ENCODE measurements at places on chromosomes 16 and 17.

GRCh38 chr16:55391760-55392375, 67.9 kb downstream of the IRX6 start:
- no peak for DNase-seq

GRCh38 chr17:8284126-8284525, 4.3 kb upstream of the RANGRF start:
- DNase-seq = no peak

GRCh38 chr17:35239823-35240222, 3.0 kb upstream of the SLFN5 start:
- no peak for DNase-seq

GRCh38 chr16:31429796-31430195, 1.6 kb upstream of the COX6A2 start:
- DNase-seq = no peak

DNA sequence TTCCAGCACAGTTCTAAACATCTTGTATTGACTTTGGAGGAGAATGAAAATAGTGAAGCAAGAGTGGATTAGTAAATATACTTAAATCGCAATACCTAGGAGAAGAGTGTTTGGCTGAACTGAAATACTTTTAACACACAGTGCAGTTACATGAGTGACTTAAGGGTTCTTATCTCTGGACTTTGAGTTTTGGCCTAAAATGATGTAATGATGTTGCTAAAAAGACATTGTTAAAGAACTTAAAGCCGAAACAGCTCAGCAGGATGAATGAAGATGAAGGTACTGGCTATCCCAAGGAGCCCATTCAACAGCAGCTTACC, 28.1 kb downstream of the PMP22 start:
- no peak for DNase-seq

DNA sequence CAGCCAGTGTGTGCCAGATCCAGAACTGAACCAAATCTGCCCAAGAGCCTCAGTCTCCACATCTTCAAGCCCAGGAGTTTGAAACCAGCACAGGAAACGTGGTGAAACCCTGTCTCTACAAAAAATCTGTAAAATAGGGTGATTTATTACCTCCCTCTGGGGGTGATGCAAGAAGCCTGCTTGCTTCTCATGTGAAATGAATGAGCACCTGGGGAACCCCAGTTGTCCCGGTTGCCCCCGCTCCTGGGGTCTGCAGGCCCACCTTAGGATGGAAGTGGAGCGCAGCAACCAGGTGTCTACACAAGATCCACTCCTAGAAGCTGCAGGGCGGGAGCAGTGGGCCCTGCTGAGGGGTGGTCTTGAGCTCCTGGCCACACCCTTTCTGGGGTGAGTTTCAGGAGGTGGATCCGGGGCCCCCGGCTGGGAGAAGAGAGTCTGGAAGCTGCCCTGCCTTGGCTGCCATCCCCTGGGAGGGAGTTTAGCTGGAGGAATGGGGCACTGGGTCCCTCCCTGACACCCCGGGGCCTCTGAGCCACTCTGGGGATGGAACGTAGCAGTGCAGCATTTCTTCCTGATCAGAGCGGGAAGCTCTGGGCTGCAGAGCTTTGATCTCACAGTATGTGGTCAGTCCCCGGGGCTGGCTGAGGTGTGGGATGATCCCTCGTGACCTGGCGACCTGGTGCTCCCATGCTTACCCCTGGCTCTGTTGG, 117.8 kb downstream of the RAB11FIP4 start:
- no peak for DNase-seq

GRCh38 chr17:44097110-44097958, 26.1 kb downstream of the HDAC5 start:
- DNase-seq = peak; percentile 88

GRCh38 chr17:81367171-81367570, 28.1 kb upstream of the BAHCC1 start:
- no peak for DNase-seq

GRCh38 chr16:84751947-84752346, 52.1 kb downstream of the USP10 start:
- peak; percentile 33 for DNase-seq

DNA sequence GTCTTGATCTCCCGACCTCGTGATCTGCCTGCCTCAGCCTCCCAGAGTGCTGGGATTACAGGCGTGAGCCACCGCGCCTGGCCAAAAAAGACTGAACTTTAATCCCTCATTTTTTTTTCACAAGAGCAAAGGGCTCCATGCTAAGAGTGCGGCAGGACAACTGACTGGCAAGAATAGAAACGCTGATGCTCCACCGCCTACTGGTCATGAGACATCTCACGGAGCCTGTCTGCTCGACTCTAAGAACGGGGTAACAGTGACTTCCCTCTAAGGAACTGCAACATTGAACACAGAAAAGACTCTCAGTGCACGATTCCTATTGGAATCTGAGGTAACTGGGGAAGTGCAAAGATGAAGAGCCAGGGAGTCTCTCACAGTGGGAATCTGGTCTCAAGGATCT, 23.9 kb downstream of the HIGD1B start:
- DNase-seq = no peak

GRCh38 chr17:50532452-50533024, at the start of gene EPN3:
EPN3 (plus strand) TSS chr17:50532735; CDS start chr17:50536557, 3,822 bp downstream.
- no peak for DNase-seq

GRCh38 chr17:73901661-73902415, 257.6 kb upstream of the SDK2 start:
- DNase-seq = no peak

- DNase-seq = no peak
Measured at GRCh38 chr16:53121043-53121620, 66.3 kb downstream of the CHD9 start.

GRCh38 chr17:28379814-28380801, 8.6 kb downstream of the SARM1 start:
- DNase-seq = peak; percentile 16

GRCh38 chr17:19544366-19544765, 10.7 kb downstream of the SLC47A1 start:
- no peak for DNase-seq

GRCh38 chr17:11969565-11969964, 27.7 kb downstream of the ZNF18 start:
- no peak for DNase-seq

DNA sequence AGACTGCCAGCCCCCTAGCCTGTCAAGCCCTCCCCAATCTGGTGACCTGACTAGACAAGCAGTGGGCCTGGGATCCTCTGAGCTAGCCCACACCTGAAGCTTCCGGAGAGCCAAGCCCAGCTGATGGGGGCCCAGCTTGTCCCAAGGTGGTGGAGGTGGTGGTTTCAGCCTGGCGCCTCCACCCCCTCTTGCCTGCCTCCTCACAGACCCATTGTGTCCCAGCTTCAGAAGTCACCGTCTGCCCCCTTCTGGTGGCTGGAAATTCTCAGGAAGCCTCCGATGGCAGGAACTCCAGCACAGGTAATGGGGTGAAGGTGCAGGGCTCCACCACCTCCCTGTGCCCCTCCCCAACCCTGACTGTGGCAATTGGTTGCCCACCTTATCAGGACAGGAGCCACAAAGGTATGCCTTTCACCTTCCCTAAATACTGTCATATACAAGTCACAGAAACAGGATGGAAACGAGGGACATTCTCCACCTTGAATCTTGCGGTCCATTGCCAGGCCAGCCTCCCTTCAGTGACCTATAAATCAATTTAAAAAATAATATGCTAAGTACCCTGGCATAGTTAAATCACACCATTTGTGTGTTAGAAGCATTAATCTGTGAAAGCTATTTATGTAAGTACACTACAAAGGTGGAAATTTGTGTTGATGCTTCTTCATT, 66.0 kb upstream of the ZNF423 start:
- peak; percentile 57 for DNase-seq

GRCh38 chr16:25692742-25693508, 1.2 kb downstream of the HS3ST4 start:
- no peak for DNase-seq

DNA sequence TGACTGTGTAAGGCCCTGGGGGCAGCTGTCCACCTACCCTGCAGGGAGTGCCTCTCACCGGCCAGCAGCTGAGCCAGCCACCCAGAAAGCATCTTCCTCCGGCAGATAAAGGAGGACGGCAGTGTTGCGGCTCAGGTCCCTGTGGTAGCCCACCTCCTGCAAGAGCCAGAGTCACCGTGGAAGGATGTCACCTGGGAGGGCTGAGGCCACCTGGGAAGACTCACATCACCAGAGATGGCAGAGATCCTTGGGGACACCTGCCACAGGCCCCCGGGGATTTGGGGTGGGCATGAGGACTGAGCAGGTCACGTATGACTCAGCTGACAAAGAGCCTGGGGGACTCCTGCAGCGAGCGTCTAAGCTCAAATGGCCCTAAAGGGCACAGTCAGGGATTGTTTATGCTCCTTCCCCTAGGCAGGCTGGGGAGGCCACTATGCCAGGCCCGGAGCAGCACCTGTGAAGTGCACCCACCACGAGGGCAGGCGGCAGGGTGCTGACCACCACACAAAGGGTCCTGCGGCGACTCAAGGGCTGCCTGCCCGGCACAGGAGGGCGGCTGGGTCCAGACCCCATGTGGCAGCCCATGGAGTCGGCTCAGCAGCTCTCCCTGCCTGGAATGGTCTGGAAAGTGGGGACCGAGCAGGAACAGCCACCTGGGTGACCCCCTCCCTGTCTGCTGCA, 44.1 kb downstream of the TNFRSF13B start:
- DNase-seq = no peak

Data from fibroblast of skin of back (primary cell).